ENCODE measurements at places on chromosomes 2 and 18. TPM values are rescaled to one million over a fixed set of nuclear protein-coding genes. Genes with fewer than 3 reads are reported as not detected.

Gene GKN2
- polyA plus RNA-seq: 3.3 TPM

Gene LOXHD1
- not detected for polyA plus RNA-seq

Gene MROH2A
- polyA plus RNA-seq: 0.04 TPM

Gene GRP
- polyA plus RNA-seq: not detected

Gene LRRC30
- not detected for polyA plus RNA-seq

Gene SAG
- polyA plus RNA-seq: not detected

Gene PLEK
- polyA plus RNA-seq: not detected

Gene RTP5
- polyA plus RNA-seq: not detected

- no peak for DNase-seq
Observed at GRCh38 chr2:34892766-34893165, 1293.7 kb upstream of the FAM98A start.

GRCh38 chr2:159617100-159617499 lies 752 bp upstream of the BAZ2B start:
- no peak for DNase-seq

DNA sequence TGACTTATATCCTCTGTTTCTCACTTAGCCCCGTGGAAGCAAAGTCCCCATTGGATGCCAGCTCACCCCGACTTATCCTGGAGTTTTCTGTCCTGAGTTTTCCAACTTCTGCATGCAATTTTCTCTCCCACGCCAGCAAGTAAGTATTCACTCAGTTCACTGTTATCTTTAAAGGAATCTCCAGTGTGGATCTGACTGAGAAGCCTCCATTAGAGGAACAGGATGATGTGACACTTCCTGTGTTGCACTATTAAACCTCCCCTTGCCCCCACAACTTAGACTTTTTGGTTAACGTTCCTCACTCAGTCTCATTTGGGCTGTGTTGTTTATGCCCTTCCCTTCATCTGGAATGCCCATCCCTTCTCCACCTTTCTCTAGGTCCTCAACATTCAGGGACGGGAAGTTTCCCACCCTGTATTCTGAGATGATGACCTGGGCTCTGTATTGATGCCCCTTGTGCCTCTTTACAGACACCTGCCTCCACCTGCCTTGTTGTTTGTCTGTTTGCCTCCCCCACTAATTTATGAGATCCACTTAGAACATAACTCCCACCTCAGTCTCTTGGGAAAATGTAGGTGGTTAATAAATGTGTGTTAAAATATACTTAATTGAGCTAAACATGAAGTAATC lies 536.1 kb upstream of the RAB6C start:
- DNase-seq: no peak

DNA sequence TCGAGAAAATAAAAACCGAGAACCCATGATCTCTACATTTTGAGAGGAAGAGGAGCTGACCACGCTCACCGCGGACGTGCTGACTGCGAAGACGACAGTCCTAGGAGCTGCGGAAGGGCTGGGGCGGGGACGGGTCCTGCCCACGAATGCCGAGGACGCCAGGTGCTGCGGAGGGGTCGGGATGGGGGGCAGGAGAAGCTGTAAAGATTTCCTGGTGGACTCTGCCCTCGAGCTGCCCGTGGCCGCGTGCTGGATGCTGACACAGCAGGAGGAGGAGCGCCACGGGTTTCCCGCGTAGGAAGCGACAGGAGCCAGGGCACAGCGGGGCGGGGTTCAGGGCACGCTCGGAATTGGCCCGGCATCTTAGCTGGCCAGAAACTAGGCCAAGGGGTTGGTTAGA lies 22.2 kb downstream of the ZSCAN30 start:
- DNase-seq: no peak

DNA sequence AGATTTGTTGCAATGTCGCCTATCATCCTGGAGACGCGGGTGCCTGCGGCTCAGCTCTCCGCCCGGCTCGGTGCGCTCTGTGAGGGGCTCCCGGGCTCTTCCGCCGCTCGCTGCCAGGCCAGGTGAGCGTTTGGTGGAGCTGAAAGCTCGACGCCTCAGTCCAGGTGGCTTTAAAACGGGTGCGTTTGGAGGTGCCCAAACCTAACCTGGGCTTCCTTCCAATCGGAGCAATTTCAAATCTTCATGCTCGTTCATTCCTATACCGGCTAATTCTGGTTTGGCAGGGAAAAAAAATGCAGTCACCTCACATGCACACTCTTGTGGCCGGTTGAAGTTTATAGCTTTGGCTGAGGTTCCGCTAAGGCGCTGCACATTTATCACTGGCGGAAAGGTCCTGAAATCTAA lies at the start of gene SLC16A14:
SLC16A14 (minus strand) TSS at position 274 of the 405 bp plus-strand sequence. CDS start 9,572 bp downstream, outside the sequence.
- peak; percentile 63 for DNase-seq

GRCh38 chr2:106267997-106268396 lies 73.9 kb upstream of the UXS1 start:
- no peak for DNase-seq

DNA sequence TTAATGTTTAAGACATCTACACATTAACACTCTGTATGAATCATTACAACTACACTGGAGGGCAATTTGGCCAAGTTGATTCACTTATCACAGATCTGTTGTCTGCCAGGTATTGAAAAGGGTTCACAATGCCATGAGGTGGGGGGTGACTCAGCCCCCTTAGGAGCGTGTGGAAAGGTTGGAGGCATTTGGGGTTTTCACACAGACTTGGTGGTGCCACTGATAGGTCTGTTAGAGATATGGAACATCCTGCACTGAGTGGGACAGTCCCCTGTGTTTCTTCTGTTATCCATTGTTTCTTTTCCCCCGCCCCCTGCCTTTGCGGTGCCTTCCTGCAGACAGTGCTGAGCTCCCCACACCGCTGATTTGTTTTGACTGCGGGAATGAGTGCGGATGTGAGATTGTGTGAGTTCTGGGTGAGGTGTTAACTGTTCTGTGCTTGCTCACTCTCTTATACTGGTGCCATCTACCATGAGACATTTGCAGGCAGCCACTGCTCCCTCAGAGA lies 9.3 kb upstream of the TSN start:
- no peak for DNase-seq

GRCh38 chr2:59184276-59185020 lies 943.3 kb upstream of the FANCL start:
- DNase-seq: no peak

DNA sequence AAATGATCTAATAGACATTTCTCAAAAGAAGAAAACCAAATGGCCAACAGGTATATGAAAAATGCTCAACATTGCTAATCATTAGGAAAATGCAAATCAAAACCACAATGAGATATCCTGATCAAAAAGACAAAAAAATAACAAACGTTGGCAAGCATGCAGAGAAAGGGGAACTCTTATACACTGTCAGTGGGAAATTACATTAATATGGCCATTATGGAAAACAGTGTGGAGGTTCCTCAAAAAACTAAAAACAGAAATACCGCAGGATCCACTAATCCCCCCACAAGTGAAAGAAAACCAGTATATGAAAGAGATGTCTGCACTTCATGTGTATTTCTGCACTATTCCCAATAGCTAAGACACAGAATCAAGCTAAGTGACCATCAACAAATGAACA lies 57.7 kb upstream of the CTIF start:
- no peak for DNase-seq

DNA sequence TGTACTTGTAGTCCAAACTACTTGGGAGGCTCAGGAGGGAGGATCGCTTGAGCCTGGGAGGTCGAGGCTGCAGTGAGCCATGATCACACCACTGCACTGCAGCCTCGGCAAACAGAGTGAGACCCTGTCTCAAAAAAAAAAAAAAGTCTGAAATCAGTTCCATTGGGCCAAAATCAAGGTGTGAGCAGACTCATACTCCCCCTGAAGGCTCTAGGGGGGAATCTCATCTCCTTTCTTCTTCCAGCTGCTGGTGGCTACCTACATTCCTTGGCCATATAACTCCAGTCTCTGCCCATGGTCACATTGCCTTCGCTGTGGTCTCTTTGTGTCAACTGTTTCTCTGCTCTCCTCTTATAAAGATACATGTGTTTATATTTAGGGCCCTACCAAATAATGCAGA lies 234.0 kb downstream of the LRRTM1 start:
- no peak for DNase-seq

DNA sequence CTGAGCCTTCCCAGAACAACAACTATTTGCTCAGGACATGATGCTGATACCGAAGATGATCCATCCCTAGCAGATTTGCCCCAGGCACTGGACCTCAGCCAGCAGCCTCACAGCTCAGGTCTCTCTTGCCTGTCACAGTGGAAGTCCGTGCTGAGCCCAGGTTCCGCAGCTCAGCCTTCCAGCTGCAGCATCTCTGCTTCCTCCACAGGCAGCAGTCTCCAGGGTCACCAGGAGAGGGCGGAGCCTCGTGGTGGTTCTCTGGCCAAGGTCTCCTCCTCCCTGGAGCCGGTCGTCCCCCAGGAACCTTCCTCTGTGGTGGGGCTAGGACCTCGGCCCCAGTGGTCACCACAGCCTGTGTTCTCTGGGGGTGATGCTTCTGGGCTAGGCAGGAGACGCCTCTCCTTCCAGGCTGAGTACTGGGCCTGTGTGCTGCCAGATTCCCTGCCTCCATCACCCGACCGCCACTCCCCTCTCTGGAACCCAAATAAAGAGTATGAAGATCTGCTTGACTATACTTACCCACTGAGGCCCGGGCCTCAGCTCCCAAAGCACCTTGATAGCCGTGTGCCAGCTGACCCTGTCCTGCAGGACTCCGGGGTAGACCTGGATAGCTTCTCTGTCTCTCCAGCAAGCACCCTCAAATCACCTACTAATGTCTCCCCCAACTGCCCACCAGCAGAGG lies 15.4 kb downstream of the CEP68 start:
- DNase-seq: no peak

DNA sequence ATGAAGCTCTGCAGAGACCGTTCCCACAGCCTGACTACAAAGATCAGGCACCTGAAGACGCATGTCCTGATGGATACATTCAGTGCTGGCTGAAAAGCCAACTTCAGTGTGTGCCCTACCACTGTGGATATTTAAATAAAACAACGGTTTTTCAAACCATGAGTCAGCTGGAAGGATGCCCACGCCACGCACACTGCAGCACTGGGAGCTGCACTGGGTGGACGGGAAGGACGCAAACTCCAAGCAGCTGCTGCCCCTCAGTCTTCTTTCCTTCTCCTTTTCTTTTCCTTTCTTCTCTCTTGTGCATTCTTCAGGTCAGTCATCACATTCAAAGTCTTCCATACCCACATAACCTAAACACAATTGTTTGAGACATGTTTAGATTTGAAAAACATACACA lies 7.9 kb downstream of the TMEM18 start:
- DNase-seq: no peak

DNA sequence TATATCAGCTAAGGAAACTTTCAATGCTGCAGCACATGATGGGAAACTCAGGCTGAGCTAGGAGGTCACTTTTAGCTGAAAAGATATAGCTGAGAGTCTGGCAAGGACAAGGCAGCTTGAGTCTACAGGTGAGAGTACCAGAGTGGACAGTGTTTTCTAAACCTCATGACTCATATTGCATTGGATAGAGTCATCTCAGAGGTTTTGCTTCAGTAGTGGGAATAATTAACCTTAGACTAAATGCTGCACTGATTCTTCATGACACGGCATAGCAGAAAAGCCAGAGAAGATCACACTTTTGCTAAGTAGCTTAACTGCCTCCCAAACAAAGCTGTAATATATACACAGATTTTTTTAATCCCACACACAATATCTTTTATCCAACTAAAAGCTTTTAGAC lies 865.0 kb upstream of the CDH2 start:
- no peak for DNase-seq

GRCh38 chr18:519019-519879 lies 18.7 kb upstream of the COLEC12 start:
- DNase-seq: no peak

DNA sequence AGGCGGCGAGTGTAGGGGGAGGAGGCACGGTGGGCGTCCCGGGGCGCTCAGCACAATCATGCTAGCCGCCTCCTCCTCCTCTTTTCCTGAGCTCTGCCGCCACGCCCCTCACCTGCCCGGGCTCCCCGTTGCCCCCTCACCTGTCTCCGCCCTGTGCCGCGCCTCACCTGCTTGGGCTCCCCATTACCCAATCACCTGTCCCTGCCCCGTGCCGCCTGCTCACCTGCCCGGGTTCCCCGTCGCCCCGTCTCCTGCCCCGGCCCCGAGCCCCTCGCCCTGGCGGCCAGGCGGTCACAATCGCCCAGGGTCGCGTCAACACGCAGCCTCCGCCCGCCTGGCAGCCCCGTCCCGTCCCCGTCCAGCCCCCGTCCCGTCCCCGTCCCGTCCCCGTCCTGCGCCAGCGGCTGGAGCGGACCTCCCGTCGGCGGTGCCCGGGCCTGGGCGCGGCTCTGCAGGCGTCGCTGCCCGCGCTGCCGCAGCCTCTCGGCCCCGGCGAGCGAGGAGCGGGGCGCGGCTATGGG lies at the start of gene DCDC2C:
DCDC2C (plus strand) TSS at position 340 of the 521 bp plus-strand sequence; CDS start at position 517, 177 bp downstream.
- DNase-seq: no peak

- DNase-seq: no peak
Observed at GRCh38 chr2:20067992-20068584, 16.7 kb upstream of the LAPTM4A start.

DNA sequence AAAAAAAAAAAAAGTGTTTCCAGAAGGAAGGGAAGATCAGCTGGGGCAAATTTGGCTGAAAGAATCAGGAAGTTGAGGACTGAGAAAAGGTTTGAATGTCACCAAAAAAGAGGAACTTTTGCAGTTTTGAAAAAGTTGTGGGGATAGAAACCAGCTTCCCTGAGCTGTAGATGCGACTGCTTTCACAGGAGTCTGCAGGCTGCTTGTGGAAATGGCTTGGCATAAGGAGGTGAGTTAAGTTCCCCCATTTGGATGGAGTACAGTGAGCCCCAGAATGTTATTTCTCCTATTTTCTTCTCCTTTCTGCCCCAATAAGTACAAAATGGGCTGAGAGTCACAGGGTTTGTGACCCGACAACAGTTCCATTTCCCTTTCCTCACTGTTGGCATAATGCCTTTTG lies 16.5 kb upstream of the ME2 start:
- DNase-seq: no peak

DNA sequence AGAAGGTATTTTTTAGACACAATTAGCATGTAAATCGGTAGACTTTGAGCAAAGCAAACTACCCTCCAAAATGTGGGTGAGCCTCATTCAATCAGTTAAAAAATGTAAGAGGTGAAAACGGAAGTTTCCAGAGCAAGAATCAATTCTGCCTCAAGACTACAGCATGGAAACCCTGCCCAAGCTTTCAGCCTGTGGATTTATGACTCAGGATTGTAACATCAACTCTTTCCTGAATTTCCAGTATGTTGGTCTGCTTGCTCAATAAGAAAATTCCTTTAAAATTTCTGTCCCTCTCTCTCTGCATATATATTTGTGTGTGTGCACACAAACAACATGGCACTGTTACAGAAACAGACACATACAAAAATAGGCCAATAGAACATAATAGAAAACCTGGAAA lies 228.6 kb upstream of the DOK6 start:
- no peak for DNase-seq

DNA sequence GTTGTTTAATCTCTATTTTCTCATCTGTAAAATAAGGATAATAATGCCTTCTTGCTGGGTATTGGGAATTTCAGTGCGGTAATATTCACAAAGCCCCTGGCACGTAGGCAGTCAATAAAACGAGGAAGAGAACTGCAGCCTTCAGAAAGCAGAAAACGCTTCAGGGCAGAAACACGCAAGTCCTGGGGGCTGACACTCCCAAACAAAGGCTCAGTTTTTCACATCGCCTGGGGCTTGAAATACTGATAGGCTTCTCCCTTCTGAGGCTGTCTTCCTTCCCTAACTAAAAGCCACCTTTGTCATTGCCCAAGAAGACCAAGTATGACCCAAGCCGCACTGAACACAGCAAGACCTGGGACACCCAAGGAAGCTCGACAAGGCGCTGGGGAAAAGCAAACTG lies 32.4 kb downstream of the TMEM177 start:
- no peak for DNase-seq

GRCh38 chr2:61710711-61711110 lies 143.1 kb downstream of the FAM161A start:
- no peak for DNase-seq

GRCh38 chr2:137771064-137771463 lies 193.2 kb upstream of the HNMT start:
- no peak for DNase-seq

GRCh38 chr2:161662373-161662772 lies 38.2 kb downstream of the SLC4A10 start:
- DNase-seq: no peak

All from A549 (cell line).